ENCODE measurements at places on chromosomes 5 and 9.
A peak's percentile ranks its signal among the peaks of the same experiment; 100 is the strongest.

GRCh38 chr9:78005231-78006002 lies 26.2 kb downstream of the GNAQ start:
- no peak for DNase-seq

DNA sequence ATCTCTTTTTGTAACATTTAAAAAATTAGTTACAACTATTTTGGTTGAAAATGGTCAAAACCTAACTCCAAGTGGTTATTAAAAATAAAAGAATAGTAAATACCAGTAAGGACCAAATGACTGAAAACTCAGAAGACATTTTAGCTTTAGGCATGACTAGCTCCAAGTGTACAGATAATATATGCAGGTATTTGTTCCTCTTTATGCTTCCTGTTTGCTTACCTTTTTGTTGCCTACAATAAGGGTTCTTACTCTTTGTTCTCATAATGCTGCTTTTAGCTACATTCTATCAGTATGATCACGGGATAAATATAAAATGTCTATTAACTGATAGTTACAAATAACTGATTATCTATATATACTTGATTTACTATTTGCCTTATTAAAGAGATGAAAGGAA lies 259.6 kb downstream of the CDH12 start:
- DNase-seq: no peak

DNA sequence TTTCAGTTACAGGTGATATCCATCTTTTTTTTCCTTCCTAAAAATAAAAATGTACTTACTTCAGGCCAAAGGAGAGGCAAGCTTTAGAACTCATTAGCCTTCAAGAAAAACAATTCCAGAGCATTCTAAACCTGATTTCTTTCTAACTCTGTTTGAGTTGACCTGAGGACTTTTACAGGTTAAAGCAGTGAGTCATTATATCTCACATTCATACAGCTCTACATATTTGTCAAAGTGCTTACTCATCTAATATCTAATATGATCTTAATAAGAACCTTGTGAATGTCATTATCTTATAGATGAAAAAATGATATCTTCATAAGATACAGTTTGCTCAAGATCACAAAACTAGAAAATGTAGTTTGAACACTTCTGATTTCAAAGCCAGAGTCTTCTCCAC lies 149.2 kb upstream of the CDKN2B start:
- no peak for DNase-seq

GRCh38 chr5:56064984-56065383 lies 70.2 kb upstream of the IL6ST start:
- no peak for DNase-seq

GRCh38 chr9:101516655-101517054 lies 17.0 kb upstream of the RNF20 start:
- DNase-seq: no peak

GRCh38 chr9:93133681-93134014 lies 403 bp downstream of the NINJ1 start:
- DNase-seq: peak; percentile 18

Data from activated effector memory CD4-positive, alpha-beta T cell treated with Interleukin-2 at 50 U/mL for 16 hours (primary cell).